NCI-H2171 treated with DMSO at 0.1 percent for 48 hours (cell line): ENCODE measurements at places on chromosomes 3 and 15.

GRCh38 chr3:159766563-159767185 lies 222.0 kb upstream of the IL12A start:
- peak; percentile 44 for DNase-seq

- peak; percentile 27 for DNase-seq
Observed at GRCh38 chr3:27253831-27254230, 115.4 kb downstream of the NEK10 start.

DNA sequence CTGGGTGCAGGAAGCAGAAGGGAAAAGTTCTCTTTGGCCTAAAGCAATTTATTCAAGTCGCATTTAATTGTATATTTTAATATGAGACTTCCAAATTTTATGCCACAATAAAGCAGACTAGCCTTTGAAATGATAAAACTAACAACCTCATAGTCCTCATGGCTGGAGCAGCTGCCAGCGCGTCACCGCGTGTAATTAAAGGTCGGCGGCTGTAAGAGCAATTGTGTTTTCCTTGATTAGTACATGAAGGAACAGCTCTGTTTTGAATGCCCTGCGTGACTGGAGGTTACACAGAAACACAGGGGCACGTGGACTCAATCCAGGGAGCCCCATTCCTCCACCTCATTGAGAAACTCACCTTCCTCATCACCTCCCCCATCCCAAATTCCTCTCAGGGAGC lies 10.1 kb upstream of the LRRC15 start:
- no peak for DNase-seq

DNA sequence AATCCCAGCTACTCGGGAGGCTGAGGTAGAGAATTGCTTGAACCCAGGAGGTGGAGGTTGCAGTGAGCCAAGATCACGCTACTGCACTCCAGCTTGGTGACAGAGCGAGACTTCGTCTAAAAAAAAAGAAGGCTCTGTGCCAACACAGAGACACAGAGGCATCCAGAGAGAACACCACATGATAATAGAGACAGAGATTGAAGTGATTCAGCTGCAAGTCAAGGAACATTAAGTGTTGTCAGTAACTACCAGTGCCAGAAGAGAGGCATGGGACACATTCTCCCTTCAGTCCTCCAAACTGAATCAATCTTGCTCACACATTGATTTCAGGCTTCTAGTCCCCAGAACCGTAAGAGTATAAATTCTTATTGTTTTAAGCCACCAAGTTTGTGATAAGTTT lies 97.5 kb downstream of the GOLIM4 start:
- no peak for DNase-seq

DNA sequence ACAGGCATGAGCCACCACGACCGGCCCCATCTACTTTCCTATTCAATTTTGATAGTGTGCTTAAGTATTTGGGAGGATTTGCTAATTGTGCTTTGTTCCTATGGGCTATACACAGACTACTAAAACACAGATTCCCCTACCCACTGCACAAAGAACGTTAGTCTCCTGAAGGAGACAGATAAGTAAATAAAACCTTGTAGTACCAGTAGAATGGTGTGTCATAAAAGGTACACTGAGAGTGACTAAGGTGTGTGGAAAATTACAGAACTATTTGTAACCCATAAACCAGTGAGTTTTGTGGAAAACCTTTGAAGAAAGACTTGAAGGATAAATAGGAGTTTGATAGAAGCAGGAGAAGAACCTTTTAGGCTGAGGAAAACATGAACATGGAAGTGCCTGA lies 158.2 kb downstream of the VPS8 start:
- DNase-seq, result no peak

DNA sequence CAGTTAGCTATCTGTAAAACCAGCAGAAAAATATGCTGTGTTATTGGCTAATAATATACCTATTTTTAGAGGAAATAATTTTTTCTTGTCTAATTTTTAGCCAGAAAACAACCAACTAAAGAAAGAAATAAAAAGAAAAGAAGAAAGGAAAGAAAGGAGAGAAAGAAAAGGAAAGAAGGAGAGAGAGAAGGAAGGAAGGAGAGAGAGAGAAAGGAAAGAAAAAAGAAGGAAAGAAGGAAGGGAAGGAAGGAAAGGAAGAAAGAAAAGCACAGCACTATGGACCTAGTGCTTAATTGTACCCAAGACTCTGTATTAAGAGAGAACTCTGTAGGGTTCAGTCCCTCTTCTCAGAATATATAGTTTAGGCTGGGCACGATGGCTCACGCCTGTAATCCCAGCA lies 3.3 kb upstream of the PAQR9 start:
- DNase-seq, result no peak

DNA sequence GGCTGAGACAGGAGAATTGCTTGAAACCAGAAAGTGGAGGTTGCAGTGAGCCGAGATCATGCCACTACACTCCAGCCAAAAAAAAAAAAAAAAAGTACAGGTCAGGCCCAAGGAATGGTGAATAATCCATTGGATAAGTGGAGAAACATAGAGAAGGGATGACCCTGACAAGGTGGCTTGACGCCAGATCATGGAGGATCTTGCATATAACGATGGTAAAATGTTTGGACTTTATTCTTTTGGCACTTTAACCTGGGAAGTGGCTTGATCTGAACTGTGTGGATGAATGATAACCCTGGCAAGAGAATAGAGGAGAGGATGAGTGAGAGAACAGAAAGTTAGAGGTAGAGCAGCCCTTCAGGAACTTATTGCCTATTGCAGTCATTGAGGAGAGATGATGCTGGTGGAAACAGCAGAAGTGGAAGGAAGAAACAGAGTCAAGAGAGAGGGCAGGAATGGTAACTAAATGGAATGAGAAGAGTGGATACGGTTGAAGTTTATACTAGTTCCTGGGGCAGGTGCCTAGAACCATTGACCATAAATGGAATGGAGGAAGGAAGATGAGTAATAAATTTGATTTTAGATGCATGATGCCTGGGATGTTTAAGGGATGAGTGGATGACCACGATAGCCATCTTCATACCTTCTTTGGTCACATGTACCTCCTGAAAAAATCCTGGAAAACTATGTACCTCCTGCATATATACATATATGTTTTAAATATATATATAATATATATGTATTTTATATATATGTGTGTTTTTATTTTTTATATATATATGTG lies 57.8 kb downstream of the BLM start:
- no peak for DNase-seq

DNA sequence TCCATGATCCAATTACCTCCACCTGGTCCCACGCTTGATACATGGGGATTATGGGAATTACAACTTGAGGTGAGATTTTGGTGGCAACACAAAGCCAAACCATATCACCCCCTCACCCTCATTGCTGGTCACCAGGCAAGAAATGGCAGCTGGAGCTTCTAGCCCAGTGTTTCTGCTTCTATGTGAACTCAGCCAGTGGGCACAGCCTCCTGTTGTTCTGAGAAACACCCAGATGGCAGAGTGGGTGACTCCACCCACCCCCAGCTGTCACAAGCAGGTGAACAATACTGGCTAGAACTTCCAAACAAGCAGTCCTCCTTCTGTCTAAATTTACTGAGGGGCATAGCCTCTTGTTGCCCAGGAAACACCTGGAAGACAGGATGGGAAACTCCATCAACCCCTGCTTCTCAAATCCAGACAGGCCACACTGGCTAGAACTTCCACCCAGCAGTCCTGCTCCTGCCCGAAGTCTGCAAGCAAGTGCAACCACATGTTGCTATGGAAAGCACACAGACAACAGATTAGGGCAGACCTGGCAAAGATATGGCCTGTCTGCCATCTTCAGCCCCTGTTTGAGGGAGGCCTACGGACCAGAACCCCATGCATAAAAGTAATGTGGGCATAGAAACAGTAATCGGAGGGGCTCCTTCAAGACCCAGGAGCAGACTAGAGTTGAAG lies 114.1 kb downstream of the DTWD1 start:
- peak; percentile 99 for DNase-seq

DNA sequence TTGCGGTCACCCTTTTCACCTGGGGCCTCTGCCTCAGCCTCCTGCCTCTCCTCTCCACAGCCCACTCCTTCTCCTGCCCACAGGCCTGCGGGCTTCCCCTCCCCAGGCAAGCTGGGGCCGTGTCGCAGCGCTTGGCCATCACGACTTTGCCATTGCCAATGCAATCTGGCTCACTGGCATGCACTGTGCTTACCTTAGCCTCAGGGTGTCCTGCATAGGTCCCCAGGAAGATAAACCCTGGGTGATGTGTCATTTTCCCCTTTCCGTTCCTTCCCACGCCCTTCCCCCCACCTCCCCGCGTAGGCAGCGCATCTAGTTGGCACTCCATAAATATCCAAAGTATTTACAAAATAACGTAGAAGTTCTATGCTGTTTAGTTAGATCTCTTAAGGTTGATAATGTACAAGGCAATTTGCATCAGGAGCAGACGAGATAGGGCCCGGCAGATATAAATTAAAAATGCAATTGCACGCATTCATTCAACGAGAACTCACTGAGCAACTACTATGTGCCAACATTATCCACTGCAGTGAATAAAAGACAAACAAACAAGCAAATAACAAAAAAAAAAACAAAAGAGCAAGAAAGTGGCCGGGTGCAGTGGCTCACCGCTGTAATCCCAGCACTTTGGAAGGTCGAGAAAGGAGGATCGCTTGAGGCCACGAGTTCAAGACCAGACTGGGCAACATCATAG lies 973 bp upstream of the COPG1 start:
- no peak for DNase-seq

- peak; percentile 80 for DNase-seq
Observed at GRCh38 chr3:104825116-104825515, 541.6 kb upstream of the ALCAM start.

DNA sequence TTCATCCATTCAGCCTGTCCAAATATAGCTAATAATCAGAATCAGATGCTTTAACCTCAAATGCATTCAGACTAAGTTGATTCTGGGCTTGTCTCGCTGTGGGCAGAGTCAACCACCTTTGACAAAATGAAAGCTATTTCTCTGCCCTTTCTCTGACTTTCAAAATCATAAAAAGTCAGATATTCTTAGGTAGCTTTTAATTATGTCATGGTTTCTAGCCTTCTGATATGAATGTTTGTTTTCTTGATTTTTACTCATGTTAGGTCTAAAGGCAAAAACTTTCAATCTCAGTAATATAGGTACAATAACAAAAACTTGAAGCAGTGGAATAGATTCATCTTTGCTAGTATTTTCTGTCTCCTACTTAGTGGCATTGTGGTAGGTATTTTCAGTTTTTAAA lies 25.3 kb upstream of the C15orf61 start:
- DNase-seq, result no peak

DNA sequence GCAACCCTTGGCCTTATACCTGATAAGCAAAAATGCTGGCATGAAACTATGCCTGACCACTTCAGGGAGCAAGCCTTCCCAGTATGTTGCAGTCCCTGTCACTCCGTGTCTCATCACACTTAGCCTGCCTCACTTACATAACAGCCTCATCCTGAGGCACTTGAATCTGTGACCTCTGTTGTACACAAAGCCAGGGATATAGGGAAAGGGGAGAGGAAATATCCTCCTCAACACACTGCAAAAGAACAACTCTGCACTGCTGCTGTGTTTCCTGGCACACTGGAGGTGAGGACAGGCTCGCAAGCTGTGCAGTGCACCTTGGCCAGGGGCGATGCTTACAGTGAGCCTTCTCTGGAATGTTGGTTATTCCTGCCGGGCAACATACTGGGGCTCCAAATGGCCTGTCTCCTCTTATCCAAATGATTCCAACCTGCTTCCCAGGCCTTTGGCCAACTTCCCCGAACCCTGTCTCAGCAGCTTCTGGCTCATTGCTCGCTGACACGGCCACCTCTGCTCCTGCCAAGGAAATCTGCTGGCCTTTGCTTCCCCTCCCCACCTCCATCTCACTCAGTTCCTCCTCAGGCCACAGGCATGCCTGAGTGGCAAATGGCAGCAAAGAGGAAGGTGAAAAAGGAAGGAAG lies 109.2 kb downstream of the CD47 start:
- DNase-seq, result no peak

DNA sequence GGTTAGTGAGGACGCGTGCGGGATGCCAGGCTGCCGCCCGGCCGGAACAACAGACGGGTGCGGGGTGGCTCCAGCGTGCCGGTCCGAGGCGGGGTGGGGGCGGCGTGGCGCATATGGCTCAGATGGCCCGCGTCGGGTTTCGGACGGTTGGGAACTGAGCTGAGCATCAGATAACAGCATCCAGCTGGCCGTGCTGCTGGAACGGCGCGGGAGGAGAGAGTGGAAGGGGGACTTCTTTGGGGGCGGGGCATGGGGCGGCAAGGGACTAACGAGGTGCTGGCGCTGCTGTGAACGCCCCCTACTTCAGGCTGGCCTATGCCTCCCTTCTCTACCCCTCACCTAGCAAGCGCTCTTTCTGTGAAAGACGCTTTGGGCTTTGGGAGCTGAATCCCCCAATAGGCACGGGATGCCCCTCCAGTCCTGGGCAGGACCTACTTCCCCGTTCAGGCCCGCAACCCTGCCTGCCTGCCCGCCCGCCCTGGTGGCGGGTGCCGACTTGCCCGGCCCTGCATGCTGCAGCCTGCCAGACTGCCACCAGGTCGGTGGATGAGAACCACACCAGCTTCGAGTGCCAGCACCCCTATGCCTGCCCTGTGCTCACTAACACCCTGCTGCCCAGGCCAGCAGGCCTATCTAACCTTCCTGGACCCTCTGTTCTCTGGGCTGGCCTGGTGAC lies 542 bp downstream of the INKA1 start:
- DNase-seq, result peak; percentile 74

DNA sequence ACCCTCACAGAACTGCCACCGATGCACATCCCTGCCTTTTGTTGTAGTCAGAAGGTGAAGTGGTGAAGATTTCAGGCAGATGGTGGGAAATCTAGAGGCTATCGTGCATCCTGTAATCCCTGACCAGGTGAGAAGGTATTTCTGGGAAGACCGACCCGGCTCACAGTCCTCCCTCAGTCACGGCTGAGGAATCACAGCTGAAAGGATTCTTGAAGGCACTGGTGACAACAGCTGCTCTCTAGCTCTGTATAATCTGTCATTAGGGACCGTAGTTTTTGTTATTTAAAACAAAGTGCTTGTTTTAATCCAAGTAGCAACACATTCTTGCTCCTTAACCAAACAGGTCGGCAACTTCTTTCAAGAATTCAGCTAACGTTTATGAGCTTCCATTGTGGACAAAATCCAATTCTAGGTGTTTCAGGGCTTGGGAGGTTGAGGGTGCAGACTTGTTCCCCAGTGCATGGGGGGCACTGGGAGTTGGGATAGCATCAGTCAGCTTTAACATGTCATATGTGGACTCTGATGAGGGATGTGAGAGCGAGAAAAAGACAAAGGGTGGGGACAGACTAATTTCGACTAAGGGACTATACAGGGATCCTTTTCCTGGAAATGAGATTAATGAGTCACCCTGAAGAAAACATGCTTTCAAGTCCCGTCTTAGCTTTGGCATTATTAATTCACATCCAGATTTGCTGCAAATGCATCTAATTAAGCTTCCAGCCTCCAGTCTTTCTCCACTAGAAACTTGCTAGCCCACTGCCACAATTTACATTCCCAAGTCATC lies 141.0 kb upstream of the RASGRP1 start:
- DNase-seq, result peak; percentile 6
